NCI-H82 (cell line): ENCODE measurements at places on chromosomes 13 and 19.
A peak's percentile ranks its signal among the peaks of the same experiment; 100 is the strongest.

DNA sequence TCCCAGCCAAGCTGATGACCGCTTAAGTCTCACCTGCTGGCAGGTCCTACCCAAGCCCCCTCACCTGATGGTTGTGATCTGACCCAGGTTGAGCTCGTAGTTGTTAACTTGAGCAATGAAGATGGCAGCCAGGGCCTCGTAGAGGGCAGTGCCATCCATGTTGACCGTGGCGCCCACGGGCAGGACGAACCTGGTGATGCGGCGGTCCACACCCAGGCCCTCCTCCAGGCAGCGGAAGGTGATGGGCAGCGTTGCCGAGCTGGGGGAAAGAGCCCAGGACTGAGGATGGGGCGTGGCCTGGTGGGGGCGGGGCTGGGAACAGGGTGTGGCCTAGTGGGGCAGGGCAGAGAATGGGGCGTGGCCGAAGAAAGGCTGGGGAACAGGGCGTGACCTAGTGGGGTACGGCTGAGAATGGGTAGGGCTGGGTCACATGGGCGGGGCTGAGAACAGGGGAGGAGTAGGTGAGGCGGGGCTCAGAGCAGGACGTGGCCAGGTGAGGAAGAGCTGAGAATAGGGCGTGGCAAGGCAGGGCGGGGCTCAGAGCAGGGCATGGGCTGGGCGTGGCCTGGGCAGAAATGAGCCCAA lies 12.9 kb downstream of the OR7C2 start:
- no peak for DNase-seq

GRCh38 chr19:17244618-17245534 lies 843 bp downstream of the NR2F6 start:
- DNase-seq: no peak

DNA sequence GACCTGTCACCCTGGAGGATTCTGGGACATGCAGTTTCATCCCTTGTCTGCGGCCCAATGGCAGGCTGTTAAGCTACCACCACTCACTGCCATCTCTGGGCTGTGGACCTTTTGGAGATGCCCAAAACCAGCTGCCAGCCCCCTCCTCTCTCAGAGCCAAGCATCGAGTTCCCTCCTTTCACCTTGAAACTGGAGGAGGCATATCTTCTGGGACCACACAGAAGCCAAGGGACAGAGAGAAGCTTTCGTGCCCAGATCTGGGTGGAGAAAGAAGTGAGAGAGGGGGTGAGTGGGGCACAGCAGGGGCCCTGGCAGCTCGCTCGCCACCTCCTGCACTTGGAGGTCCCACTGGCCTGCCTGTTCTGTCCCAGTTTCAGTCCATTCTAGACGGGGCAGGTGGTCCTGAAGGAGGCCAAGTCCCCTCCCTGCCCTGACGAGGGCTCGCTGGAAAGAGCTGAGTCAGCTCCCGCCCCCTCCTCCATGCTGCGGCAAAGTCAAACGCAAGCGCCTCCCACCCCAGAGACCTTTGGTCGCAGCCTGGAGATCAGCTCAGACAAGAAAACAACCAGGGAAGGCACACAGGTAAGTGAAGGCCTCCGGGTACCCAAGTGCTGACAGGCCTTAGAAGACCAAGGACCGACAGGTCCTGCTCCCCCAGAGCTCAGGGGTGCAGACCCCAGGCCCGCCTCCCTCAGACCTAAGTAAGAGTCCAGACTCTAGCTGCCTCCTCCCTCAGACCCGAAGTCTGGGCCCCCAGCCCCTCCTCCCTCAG lies 3.8 kb downstream of the BCAT2 start:
- DNase-seq: no peak

GRCh38 chr13:20544201-20544923 lies 18.7 kb upstream of the CRYL1 start:
- no peak for DNase-seq

- DNase-seq: peak; percentile 90
Measured at GRCh38 chr19:55080121-55080967, 4.7 kb downstream of the EPS8L1 start.

DNA sequence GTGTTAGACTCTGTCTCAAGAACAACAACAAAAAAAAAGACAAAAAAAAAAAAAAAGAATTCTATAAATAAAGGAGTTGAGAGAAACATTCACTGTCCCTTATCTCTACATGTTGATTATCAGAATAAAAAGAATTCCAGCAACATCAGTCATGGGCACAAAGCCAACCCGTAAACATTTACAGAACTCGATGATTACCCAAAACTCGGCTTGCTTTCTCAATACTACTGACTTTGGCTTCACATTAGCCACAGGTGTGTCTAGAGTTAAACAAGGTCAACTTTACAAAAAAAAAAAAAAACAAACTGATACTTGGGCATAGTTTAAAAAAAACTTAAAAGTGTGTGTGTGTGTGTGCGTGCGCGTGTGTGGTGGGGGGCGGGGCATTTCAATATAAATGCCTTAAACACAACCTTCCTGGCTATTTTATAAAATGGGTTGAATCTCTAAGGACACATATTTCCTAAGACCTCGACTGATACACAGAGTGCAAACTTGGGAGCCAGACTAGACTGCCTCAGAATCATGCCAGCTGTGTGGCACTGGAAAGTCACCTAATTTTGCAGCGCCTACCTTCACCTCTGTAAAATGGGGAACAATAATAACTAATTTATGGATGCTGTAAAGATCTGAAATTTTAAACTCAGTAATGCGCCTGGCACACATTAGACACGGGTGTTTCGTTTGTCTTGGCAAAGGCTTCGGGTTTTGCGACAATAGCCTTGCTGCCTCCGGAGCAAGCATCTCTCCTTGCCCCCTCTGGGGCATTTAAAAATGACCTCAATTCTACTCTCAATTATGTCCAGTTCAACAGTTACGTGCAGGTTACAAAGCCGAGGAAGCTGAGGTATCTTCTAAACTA lies 922 bp downstream of the EBPL start:
- peak; percentile 56 for DNase-seq

DNA sequence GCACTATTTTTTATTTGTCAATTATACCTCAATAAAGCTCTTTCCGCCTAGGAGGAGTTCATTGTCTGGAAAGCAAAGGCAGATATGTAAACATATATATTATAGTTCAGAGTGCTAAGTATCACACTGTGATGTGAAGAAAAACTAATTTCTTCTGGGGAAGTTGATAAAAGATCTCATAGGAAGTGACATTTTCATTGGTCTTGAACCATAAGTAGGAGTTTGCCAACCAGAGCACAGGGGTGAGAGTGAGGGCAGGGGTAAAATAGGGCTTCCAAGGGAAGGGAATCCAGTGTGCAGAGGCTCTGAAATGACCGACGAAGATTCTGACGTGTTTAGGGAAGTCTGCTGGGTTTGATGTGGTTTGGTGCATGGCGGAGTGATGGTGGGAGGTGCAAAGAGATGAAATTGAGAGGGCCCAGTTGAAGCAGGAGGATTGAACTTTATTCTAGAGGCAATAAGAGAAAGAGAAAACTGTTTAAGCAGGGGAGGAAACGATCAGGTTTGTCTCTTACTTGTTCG lies 780 bp upstream of the GTF2F2 start:
- peak; percentile 42 for DNase-seq

GRCh38 chr13:99796175-99796819 lies 175.3 kb downstream of the ZIC5 start:
- DNase-seq: peak; percentile 18

DNA sequence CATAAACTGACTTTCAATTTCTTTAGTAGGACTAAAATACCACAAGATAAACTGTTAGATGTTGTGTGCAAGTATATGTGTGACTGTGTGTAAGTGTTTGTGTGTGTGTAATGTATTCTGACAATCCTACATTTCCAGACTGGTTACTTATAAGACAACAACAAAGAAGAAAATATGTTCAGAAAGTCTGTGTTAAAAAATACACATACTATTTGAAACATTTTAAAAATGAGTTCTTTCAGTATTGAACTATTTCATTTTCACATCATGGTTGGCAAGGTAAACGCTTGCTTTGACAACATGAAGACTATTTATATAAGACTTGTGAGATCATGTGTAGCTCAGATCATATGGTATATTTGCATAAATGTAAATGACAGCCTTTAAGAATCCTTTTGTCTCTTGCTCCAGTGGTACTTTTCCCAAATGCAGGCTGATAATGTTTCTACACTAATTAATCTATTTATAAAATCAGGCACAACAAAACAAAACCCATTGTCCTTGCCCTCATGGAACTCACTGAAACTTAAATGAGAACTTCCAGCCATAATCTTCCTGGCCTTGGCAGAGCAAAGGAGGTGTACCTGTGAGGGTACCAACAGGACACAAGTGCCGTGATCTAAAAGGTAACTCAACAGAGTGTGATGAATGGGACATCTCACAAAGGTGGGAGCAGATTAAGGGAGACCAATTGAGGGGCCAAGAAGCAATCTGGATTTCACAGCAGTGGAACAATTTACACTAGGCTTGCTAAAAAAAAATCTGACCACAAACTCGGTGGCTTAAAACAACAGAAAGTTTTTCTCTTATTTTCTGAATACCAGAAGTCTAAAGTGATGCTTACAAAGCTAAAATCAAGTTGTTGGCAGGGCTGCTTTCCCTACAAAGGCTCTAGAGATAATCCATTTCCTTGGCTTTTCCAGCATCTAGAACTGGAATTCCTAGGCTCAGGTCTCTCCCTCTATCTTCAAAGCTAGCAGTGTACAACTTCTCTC lies 349.0 kb downstream of the TBC1D4 start:
- DNase-seq: no peak

DNA sequence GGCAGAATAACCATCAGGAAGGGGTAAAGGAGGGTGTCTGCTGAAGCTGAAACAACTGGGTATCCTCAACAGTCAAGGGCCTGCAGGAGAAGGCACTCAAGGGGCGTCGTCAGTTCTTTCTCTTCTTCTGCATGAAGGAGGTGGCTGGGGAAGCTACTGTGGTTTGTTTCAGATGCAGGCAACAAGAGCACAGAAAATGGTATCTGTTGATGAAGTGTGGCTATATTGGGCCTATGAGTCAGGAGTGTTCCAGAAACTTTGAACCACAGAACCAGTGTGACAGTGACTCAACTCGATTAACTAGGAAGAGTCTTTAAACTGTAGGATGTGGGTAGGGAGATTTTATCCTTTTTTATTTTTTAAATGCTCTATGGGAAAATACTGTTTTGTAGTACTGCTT lies 686.3 kb downstream of the FGF9 start:
- no peak for DNase-seq

GRCh38 chr19:30105727-30106126 lies 163.7 kb downstream of the URI1 start:
- no peak for DNase-seq

DNA sequence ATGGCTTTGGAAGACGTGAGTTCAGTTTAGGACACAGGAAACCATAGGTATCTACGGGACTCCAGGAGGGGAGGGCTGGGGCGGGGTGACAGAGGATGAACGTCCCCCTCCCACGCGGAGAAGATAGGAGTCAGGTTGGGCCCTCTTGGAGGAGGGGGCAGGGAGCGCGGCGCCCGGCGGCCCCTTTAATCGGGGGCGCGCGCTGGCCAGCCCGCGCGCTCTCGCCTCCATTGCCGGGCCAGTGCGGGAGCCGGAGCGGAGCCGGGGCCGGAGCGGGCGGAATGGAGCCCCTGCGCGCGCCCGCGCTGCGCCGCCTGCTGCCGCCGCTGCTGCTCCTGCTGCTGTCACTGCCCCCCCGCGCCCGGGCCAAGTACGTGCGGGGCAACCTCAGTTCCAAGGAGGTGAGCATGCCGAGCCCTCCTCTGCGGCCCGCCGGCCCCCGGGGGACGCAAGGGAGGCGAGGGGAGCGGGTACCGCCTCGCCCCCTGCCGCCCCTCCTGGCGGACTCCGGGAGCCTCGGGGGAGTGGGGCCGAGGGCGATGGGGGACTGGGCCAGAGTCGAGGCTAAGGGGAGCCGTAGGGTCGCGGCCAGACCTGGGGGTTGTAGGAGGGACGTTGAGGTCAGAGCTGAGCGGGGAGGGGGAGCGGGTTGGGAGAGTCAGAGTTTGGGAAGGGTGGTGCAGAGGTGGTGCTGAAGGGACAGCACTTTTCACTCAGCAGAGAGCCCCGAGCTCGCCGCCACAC lies at the start of gene TMEM145:
TSS of gene TMEM145 (plus strand) at position 214 of the 744 bp plus-strand sequence. CDS start at position 282, 68 bp downstream.
- peak; percentile 84 for DNase-seq

- DNase-seq: no peak
Measured at GRCh38 chr19:58549664-58550361, 5.1 kb downstream of the CHMP2A start.

GRCh38 chr13:33278913-33279312 lies 6.6 kb downstream of the STARD13 start:
- no peak for DNase-seq

GRCh38 chr13:41049480-41050440 lies 11.5 kb upstream of the WBP4 start:
- DNase-seq: no peak

DNA sequence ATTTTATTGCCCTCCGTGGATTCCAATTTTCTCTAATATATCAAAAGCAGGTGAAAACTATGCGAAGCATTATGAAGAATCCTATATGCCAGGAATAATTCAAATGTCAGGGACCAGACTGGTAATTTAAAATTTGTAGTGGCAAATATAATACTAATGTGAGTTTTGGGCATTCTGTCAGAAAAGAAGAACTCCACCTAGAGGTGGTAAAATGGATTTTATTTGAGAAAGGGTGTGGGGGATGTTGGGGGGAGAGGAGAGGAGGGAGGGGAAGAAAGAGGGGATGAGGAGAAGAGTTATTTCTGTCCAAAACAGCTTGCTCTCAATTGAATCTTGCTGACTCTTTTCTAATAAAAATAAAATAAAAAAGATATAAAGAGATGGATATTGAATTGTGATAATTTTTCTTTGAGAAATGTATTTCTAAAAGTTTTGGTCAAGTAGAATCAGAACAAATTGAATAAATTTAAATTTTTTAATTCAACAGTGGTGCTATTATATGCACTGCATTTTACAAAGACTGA lies 929.3 kb upstream of the SLITRK5 start:
- peak; percentile 21 for DNase-seq

DNA sequence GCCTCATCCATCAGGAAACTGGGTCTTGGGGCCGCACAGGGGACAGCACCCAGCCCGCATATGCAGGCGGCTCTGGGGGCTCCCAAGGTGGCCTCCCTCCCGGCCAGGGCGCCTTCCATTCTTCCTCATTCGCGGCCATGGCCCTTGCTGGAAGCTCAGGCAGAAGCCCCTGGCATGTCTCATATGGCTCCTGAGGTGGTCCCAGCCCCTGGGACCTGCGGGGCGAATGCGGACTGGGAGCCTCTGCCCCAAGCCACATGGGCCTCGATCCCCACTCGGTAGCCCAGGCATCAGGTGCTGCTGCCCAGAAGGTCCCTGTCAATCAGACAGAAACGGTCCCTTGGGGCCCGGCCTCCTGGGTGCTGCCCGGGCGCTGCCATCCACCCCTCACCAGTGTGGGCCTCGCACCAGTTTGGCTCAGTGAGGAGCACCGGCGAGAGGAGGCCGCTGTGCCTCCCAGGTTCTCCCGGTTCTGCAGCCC lies 301.6 kb downstream of the TEX29 start:
- no peak for DNase-seq

GRCh38 chr13:38954844-38955243 lies 35.8 kb downstream of the STOML3 start:
- peak; percentile 19 for DNase-seq
